NCI-H1694 (cell line): ENCODE measurements at places on chromosomes 13 and 19.

DNA sequence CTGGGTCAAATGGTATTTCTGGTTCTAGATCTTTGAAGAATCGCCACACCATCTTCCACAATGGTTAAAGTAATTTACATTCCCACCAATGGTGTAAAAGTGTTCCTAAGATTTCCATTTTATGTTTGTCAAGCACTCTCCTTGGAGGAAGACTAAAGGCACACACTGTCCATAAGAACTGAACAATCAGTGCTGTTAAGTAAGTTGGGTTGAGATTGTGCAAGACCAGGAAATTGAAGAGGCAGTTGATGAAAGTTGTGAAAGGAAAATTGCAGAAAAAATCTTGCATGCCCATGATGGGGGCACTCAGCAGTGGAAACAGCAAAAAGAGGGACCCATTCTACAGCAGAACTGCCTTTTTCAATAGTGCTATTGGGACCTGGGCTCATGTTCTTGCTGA lies 323.6 kb downstream of the DLEU7 start:
- no peak for DNase-seq

- DNase-seq = no peak
These were observed 50.4 kb downstream of the MBNL2 start for GRCh38 chr13:97272526-97272925.

GRCh38 chr13:112752711-112753541 lies 63.1 kb downstream of the ATP11A start:
- no peak for DNase-seq

DNA sequence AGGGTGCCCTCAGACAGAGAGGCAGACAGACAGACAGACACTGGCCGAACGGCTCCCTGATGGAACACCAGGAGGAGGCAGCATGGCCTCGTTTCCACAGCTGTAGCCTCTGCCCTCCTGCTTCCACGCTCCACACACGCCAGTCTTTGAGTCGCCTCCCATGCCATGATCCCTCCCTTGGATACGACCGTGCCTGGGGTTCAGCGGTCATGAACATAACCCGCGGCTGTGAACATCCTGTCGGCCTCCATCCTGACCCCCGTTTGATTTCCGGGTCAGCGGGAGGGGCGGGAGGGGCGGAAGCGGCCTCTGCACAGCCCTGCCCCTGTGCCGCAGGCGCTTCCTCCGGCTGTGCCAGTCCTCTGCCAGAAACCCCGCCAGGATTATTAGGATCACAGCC lies 23.4 kb downstream of the GP6 start:
- no peak for DNase-seq

DNA sequence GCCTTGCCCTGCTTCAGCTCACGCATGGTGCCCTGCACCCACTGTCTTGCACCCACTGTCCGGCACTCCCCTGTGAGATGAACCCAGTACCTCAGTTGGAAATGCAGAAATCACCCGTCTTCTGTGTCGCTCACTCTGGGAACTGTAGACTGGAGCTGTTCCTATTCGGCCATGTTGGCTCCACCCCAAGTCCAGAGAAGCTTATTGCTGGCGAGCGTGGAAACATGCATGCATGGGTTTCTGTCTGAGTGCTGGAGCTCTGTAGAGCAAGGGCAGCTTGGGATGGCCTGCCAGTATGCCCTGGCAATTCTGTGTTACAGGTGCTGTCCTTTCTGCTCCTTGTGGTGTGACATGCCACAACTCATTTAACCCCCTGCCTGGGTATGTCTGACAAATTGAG lies 152.8 kb downstream of the SHISA2 start:
- no peak for DNase-seq

DNA sequence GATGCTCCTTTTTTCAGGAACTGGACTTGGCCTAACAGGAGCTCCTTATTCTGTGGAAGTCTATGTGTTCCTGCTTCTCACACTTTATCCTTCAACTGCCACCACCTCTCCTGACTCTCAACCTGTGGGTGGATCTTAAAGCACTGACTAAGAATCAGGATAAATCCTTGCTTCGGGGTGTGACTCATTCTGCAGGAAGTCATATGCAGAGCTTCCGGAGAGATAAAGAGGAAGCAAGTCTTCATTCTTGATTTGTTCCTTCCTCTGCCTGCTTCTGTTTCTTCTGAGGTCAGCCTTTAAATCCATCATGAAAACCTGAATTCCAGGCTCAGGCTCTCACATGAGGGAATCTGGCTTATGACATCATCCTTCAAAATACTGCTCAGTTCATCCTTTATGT lies 137.1 kb upstream of the ATXN8OS start:
- DNase-seq = no peak

DNA sequence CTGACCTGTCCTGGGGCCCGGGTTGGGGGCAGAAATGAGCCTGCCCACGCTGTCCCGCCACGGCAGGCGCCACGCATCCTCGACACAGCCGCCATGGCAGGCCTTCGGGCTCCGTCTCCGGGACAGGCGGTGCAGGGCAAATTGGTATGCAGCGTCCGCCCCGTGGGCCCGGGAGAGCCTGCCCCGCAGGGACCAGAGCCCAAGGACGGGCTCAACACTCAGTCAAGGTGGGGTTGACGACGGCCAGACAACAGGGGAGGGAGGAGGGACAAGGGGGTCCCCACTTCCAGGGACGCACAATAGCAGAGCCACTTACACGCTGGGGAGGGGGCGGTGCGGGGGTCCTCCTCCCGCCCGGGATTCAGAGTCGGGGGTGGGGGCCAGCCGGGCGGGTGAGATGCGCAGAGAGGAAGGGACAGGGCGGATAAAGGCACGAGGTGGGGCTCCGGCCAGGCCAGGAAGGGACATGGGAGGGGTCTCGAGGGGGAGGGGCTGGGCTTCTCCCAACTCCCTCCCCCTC lies 1.2 kb downstream of the CTXN1 start:
- DNase-seq = no peak

- no peak for DNase-seq
These were observed 9.4 kb upstream of the CACNG6 start for GRCh38 chr19:53982001-53982451.
